Posterior cingulate gyrus (tissue), 11 donors: ENCODE measurements at places on chromosomes 7 and 10.

DNA sequence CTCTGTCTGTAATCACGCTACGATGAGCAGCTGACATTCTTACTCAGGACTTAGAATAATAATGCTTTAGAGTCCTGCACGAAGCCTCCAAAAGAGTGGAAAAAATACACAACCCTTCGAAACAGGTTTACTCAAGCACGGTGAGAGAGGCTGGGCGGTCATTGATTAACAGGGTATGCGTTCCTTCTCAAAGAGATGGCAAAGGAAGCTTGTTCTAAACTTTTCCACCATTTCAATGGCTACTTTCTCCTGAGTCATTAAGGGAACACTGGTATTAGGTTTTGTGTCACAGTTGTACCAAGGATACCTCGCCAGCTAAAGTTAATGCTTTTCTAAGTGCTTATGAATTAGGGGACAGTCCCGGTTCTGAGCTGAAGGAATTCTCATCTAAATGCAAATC, 141.9 kb upstream of the RHEB start:
- DNase-seq = no peak

GRCh38 chr7:7157177-7157886, 25.0 kb upstream of the C1GALT1 start:
- DNase-seq = no peak

DNA sequence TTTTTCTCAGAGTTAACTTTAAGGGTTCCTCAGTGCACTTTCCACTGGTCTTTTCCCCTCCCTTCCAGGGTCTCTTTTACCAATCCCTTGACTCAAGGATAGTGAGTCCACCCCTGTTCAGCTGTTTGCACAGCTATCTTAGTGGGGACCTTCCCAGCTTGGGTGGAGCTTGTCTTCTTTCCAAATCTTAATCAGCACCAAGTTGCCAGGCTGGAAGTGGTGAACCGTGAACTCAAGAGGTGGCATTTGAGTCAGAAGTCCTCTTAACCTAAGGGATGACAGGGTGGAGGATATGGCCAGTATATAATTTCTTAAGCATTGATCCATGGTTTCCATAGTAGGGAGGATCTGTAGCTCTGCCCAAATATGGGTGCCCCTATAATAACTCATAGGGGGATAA, 25.0 kb downstream of the MAPK8 start:
- DNase-seq = no peak

DNA sequence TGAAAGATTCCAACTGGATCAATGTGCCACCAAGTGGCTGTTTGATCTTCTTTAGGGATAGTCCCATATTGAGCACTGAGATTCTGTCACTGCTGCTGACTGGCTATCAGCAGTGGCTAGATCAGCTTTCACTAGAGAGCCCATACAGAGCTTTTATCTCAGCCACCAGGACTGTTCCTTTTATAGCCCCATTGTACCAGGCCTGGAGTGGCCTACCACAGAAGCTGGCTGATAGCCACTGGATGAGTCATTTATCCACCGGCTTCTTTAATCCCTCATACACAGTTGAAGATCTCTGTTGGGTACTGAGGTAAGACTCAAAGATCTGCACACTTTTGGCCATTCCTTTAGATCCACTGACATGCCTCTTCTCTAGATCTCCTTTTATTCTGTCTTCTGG, 1101.1 kb downstream of the SORCS3 start:
- no peak for DNase-seq

GRCh38 chr10:78467496-78468106, 433.9 kb downstream of the RPS24 start:
- no peak for DNase-seq

- no peak for DNase-seq
Measured at GRCh38 chr10:14039968-14040668, 290.6 kb downstream of the FRMD4A start.

DNA sequence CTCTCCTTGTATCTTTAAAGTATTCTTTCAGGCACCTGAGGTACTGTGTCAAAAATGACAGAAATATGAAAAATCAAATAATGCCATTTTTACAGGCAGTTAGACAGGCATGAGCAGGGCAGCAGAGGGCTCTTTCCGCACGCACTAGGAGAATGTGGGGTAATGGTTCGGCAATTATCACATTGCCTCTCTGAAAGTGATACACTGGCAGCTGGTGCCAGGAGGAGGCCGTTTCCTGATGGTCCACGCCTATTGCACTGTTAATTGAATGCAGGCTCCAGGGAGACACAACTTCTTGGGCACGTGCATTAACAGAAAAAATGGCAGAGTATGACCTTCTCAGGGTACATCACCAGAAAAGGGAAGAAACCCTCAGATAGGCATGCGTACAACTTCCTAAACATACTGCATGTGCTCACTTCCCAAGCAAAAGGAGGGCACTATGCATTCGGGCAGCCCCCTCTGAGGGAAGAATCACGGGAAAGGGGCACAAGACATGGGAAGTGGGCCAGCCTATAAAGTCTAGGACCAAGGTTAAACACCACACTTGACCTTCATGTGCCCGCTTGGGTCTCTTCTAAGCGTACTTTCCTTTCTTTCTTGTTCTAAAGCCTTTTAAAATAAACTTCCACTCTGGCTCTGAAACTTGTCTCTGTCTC, 161.7 kb downstream of the TNS3 start:
- no peak for DNase-seq

DNA sequence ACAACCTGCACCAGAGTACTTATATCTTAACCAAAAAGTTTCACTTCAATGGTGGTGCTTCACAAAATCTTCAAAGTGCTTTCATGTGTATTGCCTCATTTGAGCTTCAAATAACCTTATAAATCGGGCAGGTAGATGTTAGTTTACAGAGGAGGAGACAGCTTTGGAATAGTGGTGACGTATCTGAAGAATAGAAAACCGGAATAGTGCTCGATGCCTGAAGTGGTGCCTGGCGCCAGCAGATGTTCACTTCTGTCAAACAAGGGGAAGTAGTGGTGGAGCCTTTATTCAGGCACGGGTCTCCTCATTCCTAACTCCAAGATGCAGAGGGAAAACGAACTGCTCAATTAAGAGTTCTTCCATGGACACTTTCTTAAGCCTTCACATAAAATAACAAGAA, 58.1 kb downstream of the NHLRC2 start:
- no peak for DNase-seq

GRCh38 chr10:79502561-79503309, 9.6 kb upstream of the EIF5AL1 start:
- no peak for DNase-seq

DNA sequence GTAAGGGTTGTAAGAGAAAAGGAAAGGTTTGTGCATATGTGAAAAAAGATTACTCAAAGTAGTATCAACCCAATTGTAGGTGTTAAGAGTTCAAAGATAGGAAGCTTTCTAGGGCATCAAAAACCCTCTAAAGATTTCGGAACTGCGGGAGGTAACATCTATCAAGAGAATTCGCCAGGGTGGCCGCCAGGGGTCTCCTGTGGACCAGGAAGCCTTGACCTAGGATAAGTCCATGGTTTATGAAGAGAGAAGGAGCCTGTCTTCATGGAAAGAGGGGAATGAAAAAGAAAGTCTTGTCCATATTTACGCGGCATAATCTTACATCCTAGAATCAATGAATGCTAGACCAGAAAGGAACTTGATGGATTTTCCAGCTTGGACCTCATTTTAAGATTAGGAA, 140.7 kb upstream of the CALCR start:
- DNase-seq = peak; percentile 62

- peak; percentile 81 for DNase-seq
Measured at GRCh38 chr10:69901628-69902505, 100.2 kb downstream of the COL13A1 start.

GRCh38 chr10:105253515-105254212, 612.6 kb downstream of the SORCS3 start:
- DNase-seq = no peak

GRCh38 chr7:34207810-34208209, 302.5 kb downstream of the BMPER start:
- no peak for DNase-seq

DNA sequence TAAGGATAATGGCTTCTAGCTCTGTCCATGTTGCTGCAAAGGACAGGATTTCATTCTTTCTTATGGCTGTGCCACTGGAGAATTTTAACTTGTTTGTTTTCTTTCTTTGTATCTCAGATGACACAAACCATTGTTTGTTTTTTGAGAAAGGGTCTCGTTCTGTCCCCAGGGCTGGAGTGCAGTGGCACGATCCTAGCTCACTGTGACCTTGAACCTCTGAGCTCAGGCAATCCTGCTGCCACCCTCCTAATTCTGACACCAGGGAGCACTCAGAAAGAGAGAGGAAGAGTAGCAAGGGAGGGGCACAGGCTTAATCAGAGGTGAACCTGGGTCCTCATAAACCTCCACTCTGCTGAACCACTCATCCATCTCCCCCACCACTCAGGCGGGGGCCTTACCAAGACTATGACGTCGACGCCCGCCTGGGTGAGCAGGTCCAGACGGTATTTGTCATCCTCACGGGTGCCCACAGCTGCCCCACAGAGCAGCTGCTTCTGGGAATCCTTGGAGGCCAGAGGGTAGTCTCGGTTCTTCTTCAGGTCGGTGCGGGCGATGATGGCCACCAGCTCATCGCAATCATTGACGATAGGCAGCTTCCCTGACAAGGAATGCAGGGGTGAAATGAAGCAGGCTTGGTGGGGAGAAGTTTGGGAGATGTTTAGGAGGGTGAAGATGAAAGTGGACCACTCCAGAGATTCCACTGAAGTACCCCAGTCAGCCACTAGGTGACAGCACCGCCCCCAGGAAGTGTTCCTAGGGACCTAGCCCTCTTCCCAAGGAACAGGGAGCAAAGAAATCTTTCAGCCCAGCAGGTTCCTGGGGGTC, 11.6 kb downstream of the IMPDH1 start:
- no peak for DNase-seq

GRCh38 chr7:102395592-102395872, 631 bp upstream of the PRKRIP1 start:
- no peak for DNase-seq

GRCh38 chr7:140540136-140540777, 61.0 kb upstream of the MKRN1 start:
- no peak for DNase-seq

DNA sequence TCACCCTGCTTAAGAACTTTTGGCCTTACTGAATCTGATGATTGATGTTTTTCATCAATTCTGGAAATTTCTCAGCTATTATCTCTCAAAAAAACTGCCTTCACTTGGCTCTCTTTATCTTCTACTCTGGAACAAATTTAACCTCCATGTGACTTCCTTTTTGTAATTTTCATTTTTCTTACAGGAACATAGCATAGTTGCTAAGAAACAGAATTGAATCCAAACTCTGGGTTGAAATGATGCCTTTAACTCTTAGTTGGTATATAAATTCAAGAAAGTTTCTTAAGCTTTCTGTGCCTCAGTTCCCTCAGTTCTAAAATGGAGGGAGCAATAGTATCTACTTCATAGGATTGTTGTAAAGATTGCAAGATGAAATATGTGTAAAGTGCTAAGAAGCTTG, 19.8 kb downstream of the GPR141 start:
- no peak for DNase-seq

- DNase-seq = no peak
Measured at GRCh38 chr7:29958667-29959358, 30.8 kb downstream of the SCRN1 start.

- DNase-seq = no peak
Measured at GRCh38 chr7:110881721-110882120, 209.2 kb upstream of the LRRN3 start.

DNA sequence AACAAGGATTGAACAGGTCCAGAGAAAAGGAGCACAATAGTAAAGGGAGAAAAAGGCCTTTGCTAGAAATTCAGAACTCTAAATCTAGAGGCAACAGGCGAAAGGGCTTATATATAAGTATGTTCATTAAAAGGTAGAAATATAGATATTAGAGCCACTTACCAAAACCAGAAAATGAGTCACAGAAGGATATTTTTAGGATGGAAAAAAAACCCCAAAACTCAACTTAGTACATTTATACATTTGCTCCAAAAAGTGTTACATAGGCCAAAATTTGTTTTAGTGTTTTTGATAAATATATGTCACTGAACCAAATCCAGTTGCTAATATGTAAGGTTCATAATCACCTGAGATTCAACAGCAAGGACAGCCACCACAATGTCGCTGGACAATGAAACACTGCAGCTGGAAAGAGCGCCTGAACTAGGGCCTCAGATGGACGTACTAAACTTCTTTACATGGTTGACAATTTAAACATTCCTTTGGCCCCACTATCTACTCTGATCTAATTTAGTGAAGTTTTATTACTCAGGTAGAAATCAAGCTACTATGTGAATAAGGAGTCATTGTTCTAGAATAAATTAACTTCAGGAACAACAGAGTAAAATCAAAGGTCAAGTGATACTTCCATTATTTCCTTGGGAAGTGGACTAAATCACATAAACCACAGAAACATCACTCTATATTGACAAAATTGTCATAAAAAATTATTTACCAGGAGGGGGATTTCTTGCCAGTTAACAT, 10.9 kb downstream of the FAM3C start:
- DNase-seq = no peak

GRCh38 chr10:63373176-63373575, 92.6 kb downstream of the JMJD1C start:
- DNase-seq = no peak

DNA sequence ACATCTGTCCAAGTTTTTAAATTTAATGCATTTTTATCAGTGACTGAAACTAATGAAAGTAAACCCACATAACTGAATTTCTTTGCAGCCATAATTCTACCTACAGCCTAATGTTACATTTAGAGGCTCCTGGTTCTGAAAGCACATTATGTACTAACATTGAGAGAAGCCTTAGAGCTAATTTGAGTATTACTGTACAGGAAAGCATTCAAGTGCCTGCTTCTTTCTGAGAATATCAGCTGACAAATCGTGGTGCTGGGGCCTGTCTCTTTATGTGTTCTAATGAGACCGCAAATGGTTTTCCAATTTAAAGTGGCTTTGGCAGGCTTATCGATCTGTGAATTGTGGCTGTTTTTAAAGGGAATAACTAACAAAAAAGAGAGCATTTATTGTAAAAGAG, 32.3 kb upstream of the DGKB start:
- no peak for DNase-seq

GRCh38 chr10:108462005-108462404, 1297.5 kb upstream of the SORCS1 start:
- no peak for DNase-seq

DNA sequence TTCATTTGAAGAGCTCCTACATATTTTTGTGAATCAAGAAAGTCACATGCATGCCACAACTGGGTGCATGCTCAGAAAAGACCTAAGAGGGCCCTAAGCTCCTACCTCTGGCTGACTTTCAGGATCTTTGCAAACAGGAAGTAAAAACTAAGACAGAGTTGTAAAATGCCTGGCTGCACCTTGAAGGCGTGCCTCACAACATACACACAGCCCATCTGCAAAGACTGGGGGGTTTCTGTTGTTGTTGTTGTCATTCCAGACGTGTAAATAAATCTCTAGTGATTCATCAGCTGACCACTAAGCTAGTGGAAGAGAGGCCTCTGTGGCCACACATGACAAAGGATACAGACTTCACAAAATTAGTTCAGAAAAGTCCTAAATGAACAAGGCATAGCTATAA, 31.8 kb downstream of the SMURF1 start:
- DNase-seq = no peak

GRCh38 chr7:77544518-77544917, 7.4 kb downstream of the PTPN12 start:
- DNase-seq = no peak

DNA sequence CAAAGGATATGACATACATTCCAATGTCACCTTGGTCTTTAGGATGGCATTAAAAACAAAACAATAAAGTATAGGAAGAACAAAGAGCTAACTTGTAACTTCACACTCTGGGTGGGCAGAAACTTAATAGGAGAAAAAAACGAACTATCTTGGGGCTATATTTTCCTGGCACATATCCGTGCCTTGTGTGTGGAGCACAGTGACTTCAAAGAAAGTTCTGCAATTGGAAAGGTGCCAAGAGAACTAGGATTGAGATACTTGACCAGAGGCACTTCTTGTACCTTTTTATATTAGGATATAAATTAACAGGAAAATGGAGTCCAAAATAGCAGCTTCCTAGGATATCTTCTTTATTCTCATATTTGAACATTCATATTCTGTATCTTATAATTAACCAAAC, 148.4 kb downstream of the SEMA3D start:
- DNase-seq = no peak
